ENCODE measurements at places on chromosomes 6 and 20.
A peak's percentile ranks its signal among the peaks of the same experiment; 100 is the strongest.

GRCh38 chr6:124927806-124928205 is 34.4 kb upstream of the RNF217 start:
- DNase-seq: no peak

DNA sequence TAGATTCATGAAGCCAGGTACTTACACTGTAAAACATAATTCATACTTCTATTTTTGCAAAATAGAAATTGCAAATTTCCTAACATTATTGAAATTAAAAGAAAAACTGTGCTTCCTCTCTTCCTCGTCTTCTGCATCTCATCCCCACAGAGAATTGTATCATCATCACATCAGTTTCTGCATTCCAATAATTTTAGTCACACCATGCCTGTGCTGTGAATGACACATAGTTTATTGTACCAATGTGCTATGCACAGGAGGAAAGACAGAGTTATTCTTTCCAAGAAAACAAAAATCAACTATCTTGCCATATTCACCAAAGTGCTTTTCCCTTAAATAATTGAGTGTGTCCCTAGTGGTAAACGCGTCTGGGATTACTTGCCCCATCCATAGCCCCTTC is 38.1 kb upstream of the FAM135A start:
- DNase-seq: peak; percentile 32

DNA sequence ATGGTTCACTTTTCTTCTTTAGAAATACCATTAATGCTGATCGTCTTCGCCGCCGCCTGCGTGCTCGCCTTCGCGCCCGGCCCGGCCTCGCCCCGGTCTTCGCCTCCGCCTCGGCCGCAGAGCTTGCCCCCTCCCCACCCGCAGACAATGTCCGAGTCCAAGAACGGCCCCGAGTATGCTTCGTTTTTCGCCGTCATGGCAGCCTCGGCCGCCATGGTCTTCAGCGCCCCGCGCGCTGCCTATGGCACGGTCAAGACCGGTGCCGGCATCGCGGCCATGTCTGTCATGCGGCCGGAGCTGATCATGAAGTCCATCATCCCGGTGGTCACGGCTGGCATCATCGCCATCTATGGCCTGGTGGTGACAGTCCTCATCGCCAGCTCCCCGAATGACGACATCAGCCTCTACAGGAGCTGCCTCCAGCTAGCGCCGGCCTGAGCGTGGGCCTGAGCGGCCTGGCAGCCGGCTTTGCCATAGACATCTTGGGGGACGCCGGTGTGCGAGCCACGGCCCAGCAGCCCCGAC is 4.8 kb upstream of the PRPH2 start:
- no peak for DNase-seq

GRCh38 chr20:39850246-39850645 is 838.8 kb downstream of the MAFB start:
- DNase-seq: no peak

DNA sequence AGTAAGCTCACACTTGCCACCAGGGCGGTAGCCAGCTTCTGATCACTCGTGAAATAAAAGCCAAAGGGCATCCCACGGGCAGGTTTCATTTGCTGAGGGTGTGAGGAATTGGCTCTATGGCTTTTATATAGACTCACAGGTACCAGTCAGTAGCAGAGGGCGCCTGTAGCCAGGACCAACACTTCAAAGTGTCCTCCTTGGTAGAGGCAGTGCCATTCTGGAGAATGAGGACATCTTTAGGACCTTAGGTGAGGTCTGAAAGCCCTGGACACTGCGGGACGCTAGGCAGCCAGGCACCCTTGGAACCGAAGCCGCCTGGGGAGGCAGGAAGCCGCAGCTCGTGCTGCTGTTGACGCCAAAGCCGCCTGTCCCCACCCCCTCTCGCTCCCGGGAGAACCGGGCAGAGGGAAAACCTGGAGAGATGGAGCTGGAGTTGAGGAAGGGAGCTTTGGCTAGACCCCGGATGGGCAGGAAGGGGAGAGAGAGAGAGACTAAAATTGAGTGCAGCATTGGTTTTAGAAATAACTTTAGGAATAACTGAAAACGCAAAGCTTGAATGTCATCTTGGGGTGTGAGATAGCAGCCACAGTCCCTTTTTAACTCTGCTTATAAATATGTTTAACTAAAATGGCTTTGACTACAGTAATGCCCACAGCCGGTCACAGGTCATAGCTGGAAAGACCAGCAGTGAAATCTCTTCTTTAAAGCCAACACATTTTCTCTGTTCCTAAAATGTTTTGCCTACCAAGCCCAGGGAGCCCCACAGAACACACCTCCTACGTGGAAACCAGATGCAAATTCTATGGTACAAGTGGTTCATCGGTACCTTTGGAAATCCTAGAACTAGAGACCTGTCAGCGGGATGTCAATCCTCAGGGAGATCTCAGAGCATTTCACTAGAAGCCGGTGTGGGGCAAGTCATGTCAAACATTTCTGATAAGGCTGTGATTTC is 128.5 kb upstream of the CDYL start:
- DNase-seq: peak; percentile 85

DNA sequence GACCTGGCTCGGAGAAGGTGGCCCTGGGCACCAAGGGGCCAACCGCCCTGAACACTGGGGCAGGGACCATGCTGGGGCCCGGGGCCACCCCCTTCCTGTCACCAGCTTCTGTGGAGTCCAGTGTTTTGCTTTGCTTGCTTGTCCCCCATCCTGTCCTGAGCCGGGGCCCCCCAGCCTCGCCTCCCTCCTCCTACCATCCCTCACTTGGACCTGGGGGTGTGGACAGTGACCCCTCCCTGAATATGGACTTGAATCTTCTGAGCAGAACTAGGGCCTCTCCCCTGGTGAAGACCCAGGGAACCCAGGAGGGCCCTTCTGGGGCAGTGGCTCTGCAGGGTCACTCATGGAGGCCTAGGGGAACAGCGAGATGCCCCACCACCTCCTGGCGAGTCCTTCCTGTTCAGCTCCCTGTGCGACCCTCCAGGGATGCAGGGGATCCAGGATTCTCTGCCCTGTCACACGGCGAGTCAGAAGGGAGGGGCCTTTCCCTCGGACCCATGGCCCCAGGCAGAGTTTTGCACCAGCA is 41.6 kb downstream of the VSTM2L start:
- DNase-seq: no peak

DNA sequence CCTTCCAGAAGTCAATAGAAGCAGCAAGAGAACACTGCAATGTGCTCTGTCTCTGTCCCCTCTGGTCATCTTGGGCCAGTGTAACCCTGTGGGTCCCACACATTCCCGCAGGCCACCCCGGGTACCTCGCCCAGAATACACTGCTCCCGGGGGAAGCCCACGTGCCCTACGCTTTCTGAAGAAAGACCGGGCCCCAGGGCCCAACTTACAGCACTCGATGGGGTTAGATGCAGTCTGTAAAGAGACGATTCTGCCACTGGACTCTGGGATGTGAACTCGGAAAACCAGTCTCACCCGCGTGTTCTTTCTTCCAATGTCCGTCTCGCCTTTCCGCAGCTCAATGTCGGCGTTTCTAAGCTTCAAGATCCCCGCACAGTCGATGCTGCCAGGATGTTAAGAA is 68.7 kb downstream of the NFATC2 start:
- no peak for DNase-seq

- no peak for DNase-seq
These were observed 58.2 kb downstream of the SMAP1 start for GRCh38 chr6:70725817-70726415.

DNA sequence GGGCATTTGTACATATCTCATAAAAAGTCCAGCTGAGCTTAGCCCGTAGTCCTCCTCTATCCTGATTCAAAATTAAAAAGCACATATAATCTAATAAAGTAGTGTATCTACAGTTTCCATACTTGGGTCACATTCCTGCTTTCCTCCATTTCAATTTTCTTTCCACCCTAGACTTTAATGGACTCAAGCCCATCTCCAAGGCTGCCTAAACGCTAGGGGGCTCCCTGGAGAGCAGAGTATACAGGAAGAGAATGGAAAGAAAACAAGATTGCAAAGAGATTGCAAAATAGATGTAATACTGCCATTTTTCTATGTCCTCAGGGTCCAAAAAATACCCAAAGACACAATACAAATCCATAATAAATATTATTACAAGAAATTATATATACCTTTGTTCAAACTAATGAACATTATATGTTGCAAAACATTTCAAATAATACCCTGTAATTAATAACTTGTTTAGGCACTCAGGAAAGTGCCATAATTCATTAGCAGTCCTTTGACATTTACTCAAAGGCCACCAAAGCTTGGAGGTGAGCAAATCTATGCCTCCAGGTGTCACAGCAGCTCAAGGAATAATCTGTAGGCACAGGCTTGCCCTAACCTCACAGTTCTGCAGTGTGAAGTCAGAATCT is 2.4 kb upstream of the MCM3 start:
- DNase-seq: peak; percentile 70

DNA sequence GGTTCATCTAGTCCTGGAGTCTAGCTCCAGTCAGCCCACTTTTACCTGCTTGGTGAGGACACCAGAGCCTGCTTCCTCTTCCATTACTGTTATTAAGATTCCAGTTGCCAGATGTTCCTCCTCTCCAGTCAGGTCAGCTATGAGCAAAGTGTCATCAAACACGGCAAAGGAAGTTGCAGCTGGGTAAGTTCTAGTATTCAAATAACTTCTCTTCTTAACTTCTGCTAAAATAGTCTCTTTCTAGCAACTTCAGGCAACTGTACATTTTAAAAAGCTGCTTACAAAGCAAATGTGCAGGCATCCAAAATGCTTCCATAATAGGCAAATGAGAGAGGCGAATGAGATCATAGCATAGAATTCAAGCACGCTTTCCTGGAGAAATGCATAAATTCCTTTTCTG is 18.4 kb upstream of the MRPS18A start:
- DNase-seq: no peak

DNA sequence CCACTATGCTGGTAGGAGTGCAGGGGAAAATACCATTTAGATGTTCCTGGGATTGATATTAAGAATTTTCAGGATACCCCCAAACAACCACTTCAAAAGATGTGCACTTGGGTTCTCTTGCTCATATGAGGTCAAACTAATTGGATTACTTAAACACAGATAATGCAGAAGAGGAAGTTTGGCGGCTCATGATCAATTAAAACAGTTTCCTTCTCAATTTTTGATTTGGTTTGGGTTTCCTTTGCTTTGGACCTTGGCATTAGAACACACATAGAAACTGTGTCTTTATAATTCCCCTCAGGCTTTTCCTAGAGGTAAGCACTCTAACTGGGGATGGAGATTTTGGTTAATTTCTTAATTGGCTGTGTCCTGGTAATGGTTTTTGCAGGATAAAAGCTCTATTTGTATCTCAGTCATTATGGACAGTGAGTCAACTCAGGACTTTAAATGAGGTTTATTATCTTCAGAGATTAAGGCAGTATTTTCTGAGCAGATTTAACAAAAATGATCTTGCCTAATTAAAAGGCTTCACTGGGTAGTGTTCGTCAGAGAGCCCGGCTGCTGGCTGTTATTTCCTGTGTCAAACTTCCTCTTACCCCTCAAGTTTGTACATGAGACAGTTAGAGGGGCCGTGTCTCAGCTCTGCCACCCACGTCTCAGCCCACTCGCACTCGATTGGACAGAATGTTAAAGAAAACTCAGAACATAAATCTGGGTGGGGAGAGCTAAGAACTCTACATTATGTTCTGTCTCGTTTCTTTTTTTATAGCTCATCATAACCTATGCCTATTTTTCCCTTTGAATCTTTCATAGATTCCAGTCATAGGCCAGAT is 50.3 kb upstream of the PREP start:
- no peak for DNase-seq

- DNase-seq: no peak
These were observed 46.5 kb downstream of the PLCG1 start for GRCh38 chr20:41183831-41184230.

- no peak for DNase-seq
These were observed 15.7 kb upstream of the QKI start for GRCh38 chr6:163398815-163399214.

DNA sequence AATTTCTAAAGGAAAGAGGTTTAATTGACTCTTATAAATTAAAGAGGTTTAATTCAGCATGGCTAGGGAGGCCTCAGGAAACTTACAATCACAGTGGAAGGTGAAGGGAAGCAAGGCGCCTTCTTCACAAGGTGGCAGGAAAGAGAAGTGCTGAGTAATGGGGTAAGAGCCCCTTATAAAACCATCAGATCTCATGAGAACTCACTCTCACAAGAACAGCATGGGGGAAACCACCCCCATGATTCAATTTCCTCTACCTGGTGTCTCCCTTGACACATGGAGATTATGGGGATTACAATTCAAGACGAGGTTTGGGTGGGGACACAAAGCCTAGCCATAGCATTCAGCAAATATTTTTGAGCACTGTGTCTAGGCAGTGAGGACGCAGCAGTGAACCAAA is 3.9 kb upstream of the IPCEF1 start:
- DNase-seq: no peak

- DNase-seq: no peak
These were observed 27.8 kb downstream of the ERMARD start for GRCh38 chr6:169779092-169779815.

DNA sequence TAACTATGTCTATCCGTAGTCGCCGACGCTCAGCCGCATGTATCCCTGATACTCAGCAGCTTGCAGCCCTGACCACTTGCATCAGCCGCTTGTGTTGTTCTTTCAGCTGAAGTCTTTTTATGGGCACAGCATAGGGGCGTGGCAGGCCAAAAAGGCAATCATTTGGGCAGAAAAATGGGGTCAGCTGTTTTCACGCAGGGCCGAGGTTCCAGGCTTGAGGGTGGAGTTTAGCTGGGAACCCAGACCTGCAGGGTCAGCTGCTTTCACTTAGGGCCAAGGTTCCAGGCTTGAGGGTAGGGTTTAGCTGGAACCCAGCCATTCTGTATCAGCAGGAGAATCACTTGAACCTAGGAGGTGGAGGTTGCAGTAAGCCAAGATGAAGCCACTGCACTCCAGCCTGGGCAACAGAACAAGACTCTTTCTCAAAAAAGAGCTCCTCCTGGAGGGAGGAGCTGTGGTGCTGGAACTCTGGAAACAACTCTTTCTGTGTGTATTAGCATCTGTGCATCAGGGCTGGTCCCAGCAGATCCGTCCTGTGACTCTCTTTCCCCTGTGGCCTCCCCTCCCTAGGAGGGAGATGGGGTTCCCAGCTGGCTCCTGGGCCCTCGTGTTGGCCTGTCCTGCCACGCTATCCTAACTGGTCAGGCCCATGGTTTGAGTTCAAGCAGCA is 56.9 kb upstream of the PRND start:
- no peak for DNase-seq

DNA sequence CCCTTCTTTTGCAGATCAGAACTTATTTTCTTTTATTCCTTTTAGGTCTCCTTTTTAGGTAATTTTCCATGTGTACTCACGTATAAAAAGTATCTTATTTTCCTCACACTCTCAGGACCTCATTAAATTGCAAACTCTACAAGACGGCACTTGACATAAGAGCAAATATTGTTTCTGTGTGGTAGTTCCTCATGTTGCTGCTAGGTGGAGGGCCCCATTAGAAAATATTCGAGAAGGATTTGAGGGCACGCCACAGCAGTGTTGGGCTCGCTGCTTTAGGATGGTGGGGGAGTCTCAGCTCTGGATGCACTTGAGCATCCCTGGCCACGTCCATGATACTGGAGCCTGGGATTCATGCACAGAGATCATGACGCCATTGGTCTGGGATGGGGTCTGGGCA is 64.9 kb upstream of the ZFP64 start:
- DNase-seq: no peak

DNA sequence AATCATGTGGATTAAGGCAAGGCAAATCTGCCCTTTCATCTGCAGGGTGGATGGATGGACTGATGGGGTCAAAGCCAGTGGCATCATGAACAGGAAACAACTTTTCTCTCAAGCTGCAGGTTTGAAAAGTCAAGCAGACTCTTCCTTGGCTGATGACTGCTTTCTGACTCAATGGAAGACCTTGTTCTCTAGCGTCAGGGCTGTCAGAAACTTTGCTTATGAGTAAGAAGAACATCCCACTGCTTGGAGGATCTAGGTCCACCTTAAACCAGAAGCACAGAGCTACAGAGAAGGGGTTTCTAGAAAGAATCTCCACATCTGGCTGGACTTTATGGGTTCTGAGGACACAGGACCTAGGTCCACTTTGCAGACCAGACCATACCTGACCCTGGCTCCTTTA is 36.3 kb upstream of the CST5 start:
- no peak for DNase-seq

Measured in AG08395 (cell line).